ENCODE measurements at places on chromosomes 12 and 14. TPM values are rescaled to one million over a fixed set of nuclear protein-coding genes. Genes with fewer than 3 reads are reported as not detected.

LRRC10 gene
- polyA plus RNA-seq, result not detected

KLHL33 gene
- polyA plus RNA-seq, result 0.12 TPM

GRCh38 chr14:99271221-99271941 is 616 bp downstream of the BCL11B start:
- no peak for DNase-seq

RTL1 gene
- not detected for polyA plus RNA-seq

TRHDE gene
- 17.1 TPM for polyA plus RNA-seq

DNA sequence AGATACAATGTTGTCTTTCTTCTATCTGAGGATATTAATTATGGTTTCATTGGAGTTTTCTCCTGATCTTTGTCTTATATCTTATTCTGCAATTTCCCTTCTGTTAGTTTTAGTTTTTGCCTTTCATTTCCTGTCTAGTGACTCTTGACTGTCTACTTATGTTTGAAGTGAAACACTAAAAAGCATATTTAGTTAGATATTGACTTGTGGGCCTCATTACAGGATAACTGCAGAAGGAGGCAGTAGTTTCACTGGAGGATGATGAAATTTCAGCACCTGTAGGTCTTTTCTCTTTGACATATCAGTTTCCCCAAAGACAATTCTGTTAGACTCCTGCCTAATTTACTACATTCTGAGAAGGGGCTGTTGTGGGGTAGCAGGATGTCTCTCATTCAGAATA is 97.5 kb upstream of the NEDD1 start:
- no peak for DNase-seq

OR6C74 gene
- polyA plus RNA-seq, result not detected

- DNase-seq, result no peak
Measured at GRCh38 chr12:46921048-46921763, 95.4 kb upstream of the SLC38A4 start.

GRCh38 chr12:70830221-70831061 is 90.1 kb downstream of the PTPRR start:
- DNase-seq, result no peak

EVL gene
- polyA plus RNA-seq, result 14.2 TPM

KRT71 gene
- polyA plus RNA-seq, result not detected

GPRC5A gene
- polyA plus RNA-seq, result 230 TPM

- no peak for DNase-seq
Measured at GRCh38 chr12:124842073-124842749, 21.5 kb downstream of the SCARB1 start.

DNA sequence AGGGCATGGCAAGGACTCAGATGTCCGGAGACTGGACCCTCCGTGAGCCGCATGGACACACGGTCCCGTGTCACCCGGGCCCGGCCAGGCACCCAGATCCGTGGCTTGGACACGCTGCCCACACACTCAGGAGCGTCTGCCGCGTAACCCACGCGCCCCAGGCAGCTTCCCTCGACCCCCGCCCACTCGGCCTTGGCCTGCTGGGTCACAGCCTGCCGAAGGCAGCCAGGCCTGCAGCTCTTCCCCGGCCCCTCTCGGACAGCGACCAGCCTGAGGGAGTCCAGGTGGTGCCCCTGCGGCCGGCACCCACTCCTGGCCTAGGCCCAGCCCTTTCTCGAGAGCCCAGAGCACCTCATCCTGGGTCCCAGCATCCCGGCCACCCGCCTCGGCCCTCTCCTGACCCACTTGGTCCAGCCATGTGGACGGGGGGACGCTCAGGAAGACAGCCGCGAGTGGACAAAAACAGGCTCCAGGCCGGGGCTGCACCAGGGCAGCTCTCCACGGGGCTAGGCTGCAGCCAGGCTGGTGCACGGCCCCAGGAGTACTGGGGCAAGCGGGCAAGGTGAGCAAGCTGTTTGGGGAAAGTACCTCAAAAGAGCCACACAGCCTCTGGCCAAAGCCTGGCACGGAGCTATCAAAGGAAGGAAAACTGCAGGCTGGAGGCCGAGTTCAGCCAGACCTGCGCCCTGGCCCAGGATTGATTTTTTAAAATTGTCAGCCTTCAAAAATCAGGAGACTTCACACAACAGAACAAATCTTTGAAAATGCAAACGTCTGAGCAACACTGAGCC is 6.5 kb downstream of the AKT1 start:
- no peak for DNase-seq

DNA sequence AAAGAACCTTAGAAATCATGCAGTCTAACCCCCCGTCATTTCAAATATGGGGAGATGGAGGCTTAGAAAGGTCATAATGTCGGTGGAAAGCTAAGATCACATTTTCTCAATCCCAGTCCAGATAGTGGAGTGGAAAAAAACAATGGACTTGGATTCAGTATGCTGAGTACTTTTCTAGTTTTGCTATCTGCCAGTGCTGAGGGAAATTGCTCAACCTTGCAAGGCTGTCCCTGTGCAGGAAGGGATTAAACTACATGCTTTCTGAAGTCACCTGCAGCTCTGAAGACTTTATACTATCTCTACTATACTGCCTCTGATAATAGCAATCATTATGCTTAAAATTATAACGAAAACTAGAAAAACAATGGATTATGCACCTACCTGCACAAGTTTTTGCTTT is 272.8 kb downstream of the LRIG3 start:
- no peak for DNase-seq

DNA sequence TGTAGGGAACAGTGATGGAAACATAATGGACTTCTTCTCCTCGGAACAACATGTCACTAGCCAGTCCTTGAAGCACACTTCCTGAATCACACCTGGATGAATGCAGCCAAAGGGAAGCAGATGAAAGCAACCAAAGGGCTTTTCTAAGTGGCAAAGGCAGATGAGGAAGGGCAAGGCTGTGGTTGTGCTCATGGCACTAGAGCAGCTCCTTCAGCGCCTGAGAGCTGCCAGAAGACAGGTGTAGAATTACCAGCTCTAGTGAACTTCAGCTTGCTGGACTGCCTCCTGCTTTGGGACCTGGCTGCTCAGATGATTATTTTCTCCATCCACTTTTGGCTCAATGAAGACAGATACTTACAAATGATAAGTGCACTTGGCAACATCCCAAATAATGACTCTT is 1372.1 kb upstream of the SEL1L start:
- no peak for DNase-seq

- no peak for DNase-seq
Measured at GRCh38 chr12:117521346-117521745, 159.9 kb upstream of the NOS1 start.

CLEC1B gene
- not detected for polyA plus RNA-seq

DNA sequence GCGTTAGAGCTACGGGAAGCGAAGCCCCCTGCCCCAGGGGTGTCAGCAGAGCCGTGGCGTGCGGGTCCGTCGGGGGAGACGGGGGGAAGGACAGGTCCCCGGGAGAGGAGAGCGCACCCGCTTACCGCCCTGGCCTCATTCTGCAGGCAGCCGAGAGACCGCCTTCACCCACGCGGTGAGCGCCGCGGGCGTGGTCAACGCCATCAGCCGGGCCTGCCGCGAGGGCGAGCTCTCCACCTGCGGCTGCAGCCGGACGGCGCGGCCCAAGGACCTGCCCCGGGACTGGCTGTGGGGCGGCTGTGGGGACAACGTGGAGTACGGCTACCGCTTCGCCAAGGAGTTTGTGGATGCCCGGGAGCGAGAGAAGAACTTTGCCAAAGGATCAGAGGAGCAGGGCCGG is 10.5 kb downstream of the WNT5B start:
- DNase-seq, result no peak

GRCh38 chr14:39015964-39016577 is 87.0 kb downstream of the SEC23A start:
- no peak for DNase-seq

- DNase-seq, result no peak
Measured at GRCh38 chr12:52010692-52011601, 4.2 kb downstream of the TAMALIN start.

CCDC38 gene
- polyA plus RNA-seq, result not detected

GRCh38 chr14:76715511-76716081 is 45.7 kb upstream of the VASH1 start:
- no peak for DNase-seq

DNA sequence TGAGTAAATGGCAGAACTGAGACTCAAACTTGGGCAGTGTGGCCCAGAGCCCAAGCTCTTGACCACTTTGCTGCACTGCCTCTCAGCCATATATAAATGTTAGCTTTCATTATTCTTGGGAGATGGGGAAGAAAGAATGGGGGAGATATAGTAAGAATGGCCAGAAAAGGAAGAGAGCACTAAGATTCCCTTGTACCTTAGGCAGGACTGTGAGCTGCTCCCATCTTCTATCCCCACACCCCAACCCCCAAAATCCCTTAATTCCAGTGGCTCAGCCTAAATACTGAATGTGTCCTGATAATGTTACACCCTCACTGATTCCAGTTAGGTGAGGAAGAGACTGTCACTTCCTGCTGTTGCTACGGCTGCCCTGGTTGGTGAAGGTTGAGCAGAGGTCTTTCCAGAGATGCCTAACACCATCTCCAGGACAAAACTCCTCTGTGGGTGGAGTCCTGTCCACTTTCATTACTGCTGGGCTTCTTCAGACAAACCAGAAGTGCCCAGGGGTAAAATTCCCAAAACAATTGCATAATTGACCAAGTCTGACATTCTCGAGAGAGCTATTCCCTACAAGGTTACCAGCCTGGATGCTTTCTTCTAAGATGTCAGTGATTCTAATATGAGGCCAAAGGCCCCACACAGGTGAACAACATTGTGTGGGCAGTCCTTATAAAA is 51.8 kb downstream of the GNG2 start:
- DNase-seq, result no peak

DNA sequence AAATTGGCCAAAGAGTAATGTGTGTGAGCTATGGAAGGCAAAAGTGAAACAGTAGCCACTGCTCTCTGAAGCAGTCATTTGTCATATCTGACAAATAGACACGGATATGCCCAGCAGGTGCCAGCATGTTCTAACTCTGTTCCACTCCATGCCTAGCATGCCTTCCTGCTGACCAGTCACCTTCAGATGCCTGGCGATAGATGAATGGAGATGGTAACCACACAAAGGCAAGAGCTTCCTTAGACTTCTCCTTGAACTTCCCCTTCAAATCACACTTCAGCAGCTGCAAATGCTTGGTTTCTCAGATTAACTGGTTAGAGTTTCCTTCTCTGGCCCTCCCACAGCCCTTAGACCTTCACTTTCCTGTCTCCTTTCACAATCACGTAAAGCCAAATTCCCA is 429.9 kb downstream of the DAD1 start:
- no peak for DNase-seq

GRCh38 chr12:39620659-39621658 is 1.4 kb upstream of the ABCD2 start:
- DNase-seq, result no peak
